ENCODE measurements at places on chromosomes 2 and 18.
A peak's percentile ranks its signal among the peaks of the same experiment; 100 is the strongest.

- no peak for DNase-seq
Measured at GRCh38 chr2:9018534-9018933, 15.1 kb upstream of the MBOAT2 start.

DNA sequence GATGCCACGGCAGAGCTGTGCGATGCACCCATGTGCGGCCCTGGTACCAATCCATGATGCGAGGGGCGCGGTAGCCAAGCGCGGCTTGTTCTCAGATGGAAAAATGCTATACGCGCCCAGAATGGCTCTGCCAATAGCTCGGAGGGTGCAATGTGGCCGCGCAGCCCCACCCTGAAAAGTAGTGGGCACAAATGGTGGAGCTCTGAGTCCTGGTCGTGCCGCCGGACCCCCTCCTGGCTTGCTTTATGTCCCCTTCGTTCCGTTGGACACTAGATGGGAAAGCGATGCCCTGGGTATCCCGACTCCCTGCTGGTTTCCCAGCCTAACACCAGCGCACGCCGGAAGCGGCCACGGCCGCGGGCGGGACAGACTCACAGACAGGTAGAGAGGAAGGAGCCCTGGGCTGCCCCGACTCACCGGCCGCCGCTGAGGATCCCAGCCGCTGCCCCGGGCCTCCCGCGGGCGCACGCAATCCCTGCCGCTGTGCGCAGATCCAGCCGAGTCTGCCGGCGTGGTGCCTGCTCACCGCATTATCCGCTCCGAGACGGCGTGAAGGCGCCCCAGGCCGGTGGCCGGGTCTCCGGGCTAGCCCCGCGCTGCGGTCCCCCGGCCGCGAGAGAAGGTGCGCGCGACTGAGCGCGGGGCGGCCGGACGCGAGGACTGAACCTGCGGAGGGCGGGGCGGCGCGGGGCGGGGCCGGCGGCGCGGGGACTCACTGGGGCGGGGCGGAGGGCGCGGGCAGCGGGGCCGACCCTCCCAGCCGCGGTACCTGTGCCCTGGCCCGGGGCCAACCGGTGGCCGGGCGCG lies at the start of gene CDC42EP3:
Gene CDC42EP3 (minus strand): TSS at position 634 of the 807 bp plus-strand sequence. CDS start 25,055 bp downstream, outside the sequence.
- peak; percentile 68 for DNase-seq

DNA sequence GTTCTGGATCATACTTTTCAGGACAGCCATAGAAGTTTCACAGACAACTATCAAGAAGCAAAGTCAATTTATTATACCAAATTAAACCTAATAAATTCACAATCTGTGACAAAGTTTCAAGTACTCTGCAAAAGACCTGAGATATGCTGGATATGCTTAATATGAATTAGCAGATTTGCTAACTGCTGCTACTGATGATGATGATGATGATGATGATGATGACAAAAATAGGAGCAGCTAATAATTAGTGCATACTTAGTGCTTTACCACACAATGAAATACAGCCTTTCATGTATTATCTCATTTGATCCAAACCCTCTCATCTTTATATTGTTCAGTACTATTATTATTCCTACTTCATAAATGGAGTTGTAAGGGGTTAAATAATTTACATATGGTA lies 215.7 kb upstream of the CYP26B1 start:
- no peak for DNase-seq

GRCh38 chr2:156423674-156424282 lies 12.4 kb upstream of the GPD2 start:
- DNase-seq, result no peak

DNA sequence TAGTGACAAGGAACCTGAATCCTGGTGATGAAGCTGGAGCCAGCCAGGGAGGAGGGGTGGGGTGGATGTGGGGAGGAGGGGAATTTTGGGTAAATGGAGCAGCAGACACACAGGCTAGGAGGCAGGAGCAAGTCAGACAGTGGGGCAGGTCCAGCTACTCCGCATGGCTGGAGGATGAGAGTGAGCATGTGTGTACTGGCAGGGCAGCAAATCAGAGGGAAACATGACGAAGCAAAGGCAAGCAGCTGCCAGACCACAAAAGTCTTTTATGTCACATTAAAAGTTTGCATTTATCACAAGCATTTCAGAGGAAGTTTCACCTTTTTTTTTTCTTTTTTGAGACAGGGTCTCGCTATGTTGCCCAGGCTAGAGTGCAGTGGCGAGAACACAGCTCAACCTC lies 11.9 kb upstream of the KIDINS220 start:
- peak; percentile 69 for DNase-seq
